ENCODE measurements at places on chromosomes 3 and 15. TPM values are rescaled to one million over a fixed set of nuclear protein-coding genes. Genes with fewer than 3 reads are reported as not detected.

- DNase-seq, result no peak
These were observed 50.6 kb downstream of the DUT start for GRCh38 chr15:48381861-48382260.

DNA sequence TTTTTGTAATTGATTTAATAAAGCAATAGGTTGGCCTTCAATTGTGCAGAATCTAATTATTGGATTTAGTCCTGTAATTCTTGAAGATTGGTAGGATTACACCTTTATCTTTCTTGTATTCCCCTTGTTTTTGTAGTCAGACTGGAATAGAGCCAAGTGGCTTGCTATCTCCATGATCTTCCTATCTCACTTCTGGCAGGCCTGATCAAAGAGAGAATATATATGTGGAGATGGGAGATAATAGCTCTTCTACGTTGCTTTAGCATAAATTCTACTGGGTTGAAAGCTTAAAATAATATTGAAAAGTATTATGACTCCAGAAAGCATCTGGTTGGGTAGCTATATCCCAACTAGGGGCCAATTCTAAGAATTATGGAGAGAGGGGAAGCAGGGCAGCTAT, 16.9 kb upstream of the IFT57 start:
- no peak for DNase-seq

GRCh38 chr3:51673181-51673801, 2.2 kb downstream of the TEX264 start:
- no peak for DNase-seq

DNA sequence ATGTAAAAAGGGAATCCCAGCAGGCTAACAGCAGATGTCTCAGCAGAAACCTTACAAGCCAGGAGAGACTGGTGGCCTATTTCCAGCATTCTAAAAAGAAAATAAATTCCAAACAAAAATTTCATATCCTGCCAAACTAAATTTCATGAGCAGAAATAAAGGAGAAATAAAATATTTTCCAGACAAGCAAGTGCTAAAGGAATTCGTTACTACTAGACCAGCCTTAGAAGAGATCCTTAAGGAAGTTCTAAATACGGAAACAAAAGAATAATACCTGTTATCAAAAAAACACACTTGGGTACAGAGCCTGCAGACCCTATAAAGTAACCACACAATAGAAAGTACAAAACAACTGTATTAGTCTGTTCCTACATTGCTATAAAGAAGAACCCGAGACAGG, 41.4 kb downstream of the HDGFL3 start:
- no peak for DNase-seq

SIDT1 gene
- polyA plus RNA-seq, result 0.34 TPM

FETUB gene
- not detected for polyA plus RNA-seq

CNBP gene
- 408 TPM for polyA plus RNA-seq

GRCh38 chr3:33456756-33457155, 16.6 kb upstream of the UBP1 start:
- DNase-seq, result no peak

- DNase-seq, result no peak
These were observed 32.4 kb downstream of the CD200R1L start for GRCh38 chr3:112814266-112814665.

DNA sequence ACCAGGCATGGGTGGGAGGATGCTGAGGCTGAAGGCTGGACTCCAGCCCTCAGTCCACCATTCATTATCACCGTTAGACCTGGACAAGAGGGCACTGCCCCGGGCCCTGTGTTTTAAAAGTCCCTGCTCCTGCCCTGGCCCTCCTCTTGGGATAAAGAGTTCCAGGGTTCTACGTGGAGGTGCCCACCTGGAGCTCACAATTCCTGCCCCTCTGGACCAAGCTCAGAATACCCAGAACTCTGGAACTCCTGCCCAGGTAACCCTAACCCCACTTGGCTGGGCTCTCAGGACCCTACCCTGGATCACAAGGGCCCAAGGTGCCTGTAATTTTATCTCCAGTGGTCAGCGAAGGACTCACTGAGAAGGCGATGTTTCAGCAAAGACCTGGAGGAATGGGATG, 1.2 kb downstream of the CALML4 start:
- DNase-seq, result no peak

DNA sequence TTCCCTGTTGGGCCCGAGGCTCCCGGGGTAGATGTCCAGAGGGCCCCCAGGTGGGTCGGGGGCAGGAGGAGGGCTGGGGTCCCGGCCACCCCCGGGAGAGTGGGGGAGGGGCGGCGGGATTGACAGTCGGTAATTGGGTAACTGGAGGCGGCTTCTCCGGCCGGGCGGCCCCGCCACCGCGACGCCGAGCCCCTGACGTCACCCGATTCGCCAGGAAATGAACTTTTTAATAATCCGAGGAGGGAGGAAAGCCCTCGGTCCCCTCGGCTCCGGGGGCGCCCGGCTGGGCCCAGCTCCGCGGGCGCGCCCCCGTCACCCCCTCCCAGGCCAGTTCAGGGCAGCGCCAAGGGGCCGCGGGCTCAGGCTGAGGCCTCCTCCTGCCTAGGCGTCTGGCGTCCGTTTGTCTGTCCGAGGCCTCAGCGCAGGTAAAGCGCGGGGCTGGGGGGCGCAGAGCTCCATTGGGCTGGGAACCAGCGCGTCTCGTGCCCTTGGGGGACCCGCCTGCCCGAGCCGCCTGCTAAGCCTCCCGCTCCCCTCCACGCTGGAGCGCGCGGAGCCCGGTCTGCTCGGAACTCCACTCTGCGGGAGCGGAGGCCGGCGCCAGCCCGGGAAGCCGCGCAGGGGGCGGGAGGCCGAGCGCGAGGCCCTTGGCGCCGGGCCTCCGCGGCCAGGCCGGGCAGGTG, 3.9 kb downstream of the GATA2 start:
- peak; percentile 57 for DNase-seq

GRCh38 chr3:8938021-8938420, 25.3 kb downstream of the RAD18 start:
- no peak for DNase-seq

- DNase-seq, result no peak
These were observed 4.2 kb downstream of the VPS39 start for GRCh38 chr15:42203891-42204290.

CRBN gene
- 39.1 TPM for polyA plus RNA-seq

GRCh38 chr15:100712226-100712625, 109.8 kb downstream of the ASB7 start:
- DNase-seq, result peak; percentile 62

DNA sequence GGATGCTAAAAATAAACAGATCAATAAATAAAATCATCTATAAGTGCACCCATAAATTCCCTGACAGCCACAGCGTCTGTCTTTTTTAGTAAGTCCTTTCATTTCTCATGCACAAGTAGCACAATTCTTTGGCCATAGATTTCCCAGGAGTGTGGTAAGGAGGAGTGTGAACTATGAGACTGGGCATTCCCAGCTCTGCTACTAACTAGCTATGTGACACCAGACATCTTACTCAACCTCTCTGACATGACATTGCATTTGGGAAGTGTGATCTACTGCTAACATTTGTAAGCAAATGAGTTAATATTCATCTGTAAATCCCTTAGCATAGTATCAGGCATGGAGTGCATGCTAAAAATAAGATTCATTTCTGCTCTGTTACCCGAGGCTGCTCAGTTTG, 301.7 kb downstream of the NTRK3 start:
- no peak for DNase-seq

GRCh38 chr15:62439543-62440016, 274.5 kb upstream of the C2CD4B start:
- DNase-seq, result no peak

- DNase-seq, result no peak
These were observed 51.2 kb downstream of the MCTP2 start for GRCh38 chr15:94282269-94283250.

GRCh38 chr3:144496141-144496835, 524.7 kb downstream of the DIPK2A start:
- DNase-seq, result no peak

DNA sequence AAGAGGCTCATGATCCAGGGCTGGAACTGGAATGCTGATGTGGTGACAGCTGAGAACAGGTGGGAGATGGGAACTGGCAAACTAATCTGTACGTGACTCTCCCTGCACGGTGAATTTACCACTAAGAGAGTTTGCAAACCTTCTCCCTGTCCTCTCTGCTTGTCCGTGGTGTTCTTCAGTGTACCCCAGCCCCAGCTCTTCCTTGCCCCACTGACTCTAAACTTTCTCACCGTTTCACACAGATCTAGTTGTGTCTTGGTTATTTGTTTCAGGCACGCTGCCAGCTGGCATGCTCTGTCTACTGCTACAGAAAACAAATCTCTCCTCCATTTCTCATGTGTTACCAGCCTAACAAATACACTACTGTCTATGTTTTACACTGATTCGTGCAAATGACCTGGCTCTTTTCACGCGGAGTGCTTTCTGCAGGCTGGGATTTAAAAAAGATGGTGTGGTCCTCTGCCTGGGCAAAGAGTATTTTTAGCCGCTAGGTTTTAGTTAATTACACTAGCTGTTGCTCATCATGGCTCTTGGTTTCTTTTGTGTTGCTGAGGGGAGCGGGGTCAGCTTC, 192.7 kb upstream of the LRIG1 start:
- peak; percentile 80 for DNase-seq

TMEM40 gene
- polyA plus RNA-seq, result 0.20 TPM

DNA sequence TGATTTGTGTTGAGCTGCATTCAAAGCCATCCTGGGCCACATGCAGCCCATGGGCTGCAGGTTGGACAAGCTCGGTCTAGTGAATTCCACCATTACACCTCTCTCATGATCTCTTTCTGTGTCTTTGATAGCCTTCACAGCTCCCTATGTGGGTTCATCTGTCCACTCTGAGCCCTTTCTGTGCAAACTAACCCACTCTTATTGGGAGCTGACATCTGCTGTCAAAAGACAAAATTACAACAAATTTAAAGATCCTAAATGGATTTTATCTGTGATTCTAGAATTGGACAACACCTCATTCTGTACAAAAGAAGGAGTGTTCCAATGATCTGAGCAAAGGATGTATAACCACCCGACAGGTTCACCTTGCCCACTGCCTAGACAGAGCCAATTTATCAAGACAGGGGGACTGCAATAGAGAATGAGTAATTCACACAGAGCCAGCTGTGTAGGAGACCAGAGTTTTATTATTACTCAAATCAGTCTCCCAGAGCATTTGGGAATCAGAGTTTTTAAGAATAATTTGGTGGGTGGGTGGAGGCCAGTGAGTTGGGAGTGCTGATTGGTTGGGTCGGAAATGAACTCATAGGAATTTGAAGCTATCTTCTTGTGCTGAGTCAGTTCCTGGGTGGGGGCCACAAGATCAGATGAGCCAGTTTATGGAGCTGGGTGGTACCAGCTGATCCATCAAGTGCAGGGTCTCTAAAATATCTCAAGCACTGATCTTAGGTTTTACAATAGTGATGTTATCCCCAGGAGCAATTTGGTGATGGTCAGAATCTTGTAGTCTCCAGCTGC, 2.6 kb upstream of the XYLB start:
- no peak for DNase-seq

DNA sequence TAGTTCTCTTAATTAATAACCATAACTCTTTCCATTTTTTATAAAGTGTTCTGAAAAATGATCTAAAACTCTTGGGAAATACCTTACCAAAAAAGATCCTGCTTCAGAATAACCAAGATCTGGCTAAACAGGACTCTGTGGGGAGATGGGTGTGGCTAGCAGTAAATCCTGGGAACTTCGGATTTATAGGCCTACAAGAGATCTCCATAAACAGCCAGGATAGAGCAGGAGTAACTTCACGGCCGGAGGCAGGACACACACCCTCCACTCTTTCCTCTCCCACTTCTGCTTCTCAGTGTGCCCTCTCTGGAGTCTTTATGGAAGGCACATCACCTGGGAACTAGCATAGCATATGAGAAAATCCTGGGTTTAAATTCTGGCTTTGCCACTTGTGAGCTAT, 309.4 kb upstream of the SOX2 start:
- DNase-seq, result no peak

DNA sequence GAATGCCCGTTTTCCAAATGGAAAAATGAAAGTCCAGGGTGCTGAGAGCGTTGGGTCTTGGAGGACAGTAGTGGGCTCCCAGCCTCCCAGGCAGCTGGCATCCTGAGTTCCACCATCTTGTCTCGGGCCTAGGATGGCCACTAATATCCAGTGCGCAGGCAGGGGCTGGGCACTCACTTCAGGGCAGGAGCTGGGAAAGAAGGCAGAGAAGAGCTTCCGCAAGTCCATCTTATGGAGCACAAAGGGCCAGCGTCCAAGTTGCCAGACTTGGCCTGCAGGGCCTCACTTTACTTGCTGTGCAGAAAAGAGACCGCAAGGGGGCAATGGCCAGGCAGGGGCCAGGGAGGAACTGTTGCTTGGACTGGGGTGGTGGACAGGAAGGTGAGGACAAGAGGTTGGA, 46.1 kb downstream of the IQSEC1 start:
- no peak for DNase-seq

- no peak for DNase-seq
These were observed 326.8 kb downstream of the SUCLG2 start for GRCh38 chr3:67327582-67327981.

GRCh38 chr3:187849016-187849654, 103.9 kb upstream of the BCL6 start:
- DNase-seq, result no peak

TNFSF10 gene
- 32.0 TPM for polyA plus RNA-seq

- DNase-seq, result no peak
These were observed 9.1 kb downstream of the ADAMTS17 start for GRCh38 chr15:100332721-100333120.

GOLGA8J gene
- polyA plus RNA-seq, result not detected

DTWD1 gene
- 40.1 TPM for polyA plus RNA-seq

GXYLT2 gene
- 34.9 TPM for polyA plus RNA-seq

All from ovary (tissue), 10 donors.